ENCODE measurements at places on chromosomes 4 and X.

GRCh38 chr4:140243278-140243753, 89.3 kb upstream of the MAML3 start:
- no peak for DNase-seq

DNA sequence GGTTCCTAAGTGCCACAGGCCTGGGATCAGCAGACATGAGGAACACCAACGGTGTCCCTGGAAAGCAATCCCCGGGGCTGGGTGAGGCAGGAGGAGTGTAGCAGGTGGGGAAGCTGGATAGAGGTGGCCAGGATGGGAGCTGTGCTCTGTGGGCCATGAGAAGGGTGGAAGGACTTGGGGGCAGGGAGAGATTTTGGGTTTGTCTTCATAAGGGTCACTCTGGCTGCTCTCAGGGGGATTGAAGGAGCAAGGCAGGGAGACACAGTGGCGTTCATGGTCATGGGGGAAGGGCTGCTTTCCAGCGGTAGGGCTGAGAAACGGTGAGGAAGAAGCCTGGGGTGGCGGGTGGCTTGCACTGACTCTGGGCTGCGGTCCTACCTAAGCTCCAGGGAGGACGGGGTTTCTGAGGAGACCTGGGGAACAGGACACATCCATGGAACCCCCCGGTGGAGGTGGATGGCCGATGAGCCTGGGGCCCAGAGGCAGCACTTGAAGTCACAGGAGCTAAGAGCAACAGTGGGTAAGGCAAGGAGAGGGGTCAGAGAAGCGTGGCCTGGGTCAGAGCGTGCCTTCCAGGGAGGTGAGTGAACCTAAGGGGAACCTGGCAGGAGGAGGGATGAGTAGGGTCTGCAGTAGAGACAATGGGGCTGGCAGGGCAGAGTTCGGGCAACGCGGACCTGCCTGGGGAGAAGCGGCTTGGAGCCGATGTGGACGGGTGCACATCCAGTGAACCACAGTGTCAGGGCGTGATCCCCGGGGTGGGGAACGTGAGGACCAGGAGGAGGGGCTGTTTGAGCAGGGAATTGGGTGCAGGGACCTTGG, 12.4 kb upstream of the CTBP1 start:
- no peak for DNase-seq

- no peak for DNase-seq
Measured at GRCh38 chr4:168761066-168761465, 249.0 kb downstream of the CBR4 start.

DNA sequence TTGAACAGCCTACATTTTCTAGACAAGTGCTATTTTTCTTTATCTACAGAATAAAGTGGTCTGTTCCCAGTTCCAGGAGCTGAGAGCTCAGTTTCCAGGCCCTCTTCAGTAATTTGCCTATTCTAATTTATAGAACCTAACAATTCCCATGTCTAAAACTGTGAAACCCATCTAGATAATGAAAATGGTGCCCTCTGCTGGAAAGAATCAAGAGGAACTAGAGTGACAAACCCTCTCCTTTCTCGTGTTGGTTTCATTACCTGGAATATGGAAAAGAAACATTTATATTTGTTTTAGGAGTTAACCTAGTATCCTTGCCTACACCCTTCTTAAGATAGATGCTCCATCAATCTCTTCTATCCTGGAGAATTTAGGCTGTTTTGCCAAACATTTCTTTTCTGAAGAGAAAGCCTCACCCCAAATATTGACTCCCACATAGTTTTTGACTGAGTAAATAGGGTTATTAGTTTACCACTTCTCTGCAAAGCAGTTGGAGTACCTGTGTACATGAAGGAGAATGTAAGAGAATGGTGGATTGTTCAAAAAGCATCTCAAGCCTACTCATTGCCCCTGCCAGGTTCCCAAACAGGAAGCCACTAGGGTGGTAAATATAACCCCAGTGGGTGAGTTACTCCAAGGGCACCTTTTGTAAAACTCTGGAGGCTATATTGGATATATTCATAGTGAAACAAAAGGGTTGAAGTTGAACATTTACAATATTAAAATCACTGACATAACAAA, 121.6 kb downstream of the RASL11B start:
- DNase-seq = no peak

DNA sequence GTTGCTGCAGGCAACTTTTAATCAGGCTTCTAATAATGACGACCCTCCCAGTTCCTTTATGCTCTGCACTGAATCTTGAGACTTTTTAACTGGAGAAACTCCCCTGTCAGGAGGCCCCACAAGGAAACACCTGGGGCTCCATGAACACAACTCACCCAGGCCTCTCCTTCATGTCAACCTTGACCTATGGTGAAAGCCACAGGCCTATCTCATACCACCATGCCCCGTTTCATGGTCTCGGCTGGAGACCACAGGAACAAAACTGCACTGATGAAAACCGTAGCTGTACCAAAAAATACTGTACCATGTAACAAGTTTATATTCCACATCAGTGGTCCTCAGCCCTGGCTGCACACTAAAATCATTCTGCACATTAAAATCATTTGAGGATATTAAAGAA, 57.0 kb downstream of the ZNF827 start:
- no peak for DNase-seq

DNA sequence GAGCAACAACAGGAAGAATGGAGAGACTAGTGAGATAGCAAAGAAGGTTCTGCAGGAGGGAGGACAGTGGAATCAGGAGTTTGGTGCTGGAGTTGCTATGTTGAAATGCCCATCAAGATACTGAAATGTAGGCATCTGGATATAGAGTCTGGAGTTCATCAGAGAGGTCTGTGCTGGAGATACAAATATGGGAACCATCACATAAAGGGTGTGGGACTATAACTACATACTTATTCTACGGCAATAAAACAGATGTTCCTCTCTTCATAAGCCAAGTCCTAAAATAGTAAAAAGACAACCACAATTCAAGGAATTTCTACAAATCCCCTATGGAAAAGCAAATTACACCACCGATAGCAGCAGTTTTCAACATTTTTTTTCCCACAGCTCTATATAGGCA, 1.6 kb downstream of the MED14 start:
- no peak for DNase-seq

- DNase-seq = no peak
Measured at GRCh38 chr4:122017296-122017695, 65.4 kb upstream of the TRPC3 start.

- DNase-seq = no peak
Measured at GRCh38 chr4:45663628-45664081, 460.2 kb downstream of the GABRG1 start.

DNA sequence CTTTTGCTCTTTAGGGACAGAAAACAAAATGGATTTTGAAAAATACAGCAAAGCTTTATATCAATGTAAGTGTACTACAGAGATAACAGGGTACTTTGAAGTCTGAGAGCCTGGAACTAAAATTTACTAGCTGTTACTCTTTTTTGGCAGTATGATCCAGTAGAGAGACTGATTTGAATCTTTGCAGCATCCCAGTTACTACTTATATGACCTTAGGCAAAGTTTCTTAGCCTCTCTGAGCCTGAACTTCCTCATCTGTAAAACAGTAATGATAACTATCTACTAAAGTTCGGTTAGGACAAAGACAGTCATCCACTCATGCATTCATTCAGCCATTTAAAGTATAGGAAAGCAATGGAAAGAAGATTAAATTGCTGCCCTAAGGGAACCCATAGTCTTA, 10.1 kb downstream of the BRWD3 start:
- no peak for DNase-seq

DNA sequence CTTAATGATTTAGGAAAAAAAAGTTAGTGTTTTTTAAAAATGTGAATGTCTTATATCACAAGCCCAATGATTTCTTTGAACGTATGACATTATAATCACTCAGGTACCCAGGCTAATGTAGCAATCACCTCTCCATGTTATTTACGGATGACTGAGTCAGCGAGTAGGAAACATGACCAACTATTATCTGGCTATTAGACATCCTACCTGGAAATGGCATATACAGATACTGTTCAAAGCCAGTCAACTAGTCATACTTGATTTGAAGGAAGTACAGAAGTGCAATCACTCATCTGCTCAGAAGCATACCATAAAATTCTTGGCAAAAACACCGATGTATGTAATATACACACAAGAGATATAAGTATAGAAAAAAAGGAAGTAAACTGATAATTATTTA, 732.5 kb downstream of the ARAP2 start:
- DNase-seq = no peak

DNA sequence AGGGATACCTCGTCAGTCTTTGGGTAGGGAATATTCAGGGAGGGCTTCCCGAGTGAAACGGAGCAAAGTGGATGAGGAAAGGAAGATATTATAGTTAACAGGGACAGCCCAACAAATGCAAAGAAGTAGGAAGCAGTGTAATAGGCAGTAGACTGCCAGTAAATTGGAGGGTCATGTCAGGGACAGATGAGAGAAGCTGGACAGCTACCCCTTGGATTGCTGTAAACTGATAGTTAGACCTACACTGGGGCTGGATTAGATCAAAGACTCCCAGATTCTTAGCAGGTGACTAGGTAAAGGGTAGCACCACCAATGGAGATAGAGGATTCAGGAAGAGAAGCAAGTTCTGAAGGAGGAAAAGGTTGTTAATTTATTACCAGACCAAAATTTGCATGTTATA, 48.0 kb downstream of the NPNT start:
- no peak for DNase-seq

- no peak for DNase-seq
Measured at GRCh38 chr4:83065266-83065665, 30.3 kb downstream of the COPS4 start.

DNA sequence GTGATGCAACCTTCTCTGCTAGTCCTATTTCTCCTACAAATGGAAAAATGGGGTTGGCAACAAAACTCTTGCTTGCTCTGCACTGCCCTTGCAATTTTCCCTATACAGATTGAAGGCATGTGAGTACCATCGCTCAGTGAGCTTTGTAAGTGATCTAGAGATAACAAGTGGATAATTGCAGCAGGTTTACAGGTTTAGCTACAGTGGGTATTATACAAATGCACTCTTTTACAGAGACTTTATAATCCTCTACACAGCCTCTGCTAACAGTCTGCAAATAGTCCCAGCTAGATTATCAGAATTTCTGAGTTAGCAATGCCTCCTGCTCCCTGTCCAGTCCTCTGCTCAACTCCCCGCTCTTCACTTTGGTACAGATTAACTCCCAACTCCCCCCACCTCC, 11.1 kb downstream of the LEF1 start:
- DNase-seq = no peak

All from stimulated activated CD8-positive, alpha-beta memory T cell treated with anti-CD3 and anti-CD28 coated beads, Interleukin-4, amount 100 ng/mL, for 48 hours (primary cell).